ENCODE measurements at places on chromosomes 1 and 21. TPM values are rescaled to one million over a fixed set of nuclear protein-coding genes. Genes with fewer than 3 reads are reported as not detected.

DNA sequence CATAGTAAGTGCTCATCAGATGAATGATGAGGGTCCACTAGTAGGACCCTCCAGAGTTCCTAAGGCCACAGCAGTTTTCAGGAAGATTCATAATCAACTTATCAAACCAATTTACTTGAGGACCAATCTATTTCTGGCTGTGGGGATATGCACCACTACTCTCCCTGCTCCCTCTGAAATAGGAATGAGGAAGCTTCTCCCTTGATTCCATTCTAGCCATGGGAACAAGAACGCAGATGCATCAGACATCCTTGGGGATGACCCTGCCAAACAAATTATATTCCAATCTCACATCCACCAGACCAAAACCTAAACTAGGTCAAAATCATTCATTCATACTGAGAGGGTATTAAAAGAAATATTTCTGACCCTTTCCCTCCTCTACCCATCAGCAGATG is 31.5 kb downstream of the JAK1 start:
- DNase-seq, result no peak

DNA sequence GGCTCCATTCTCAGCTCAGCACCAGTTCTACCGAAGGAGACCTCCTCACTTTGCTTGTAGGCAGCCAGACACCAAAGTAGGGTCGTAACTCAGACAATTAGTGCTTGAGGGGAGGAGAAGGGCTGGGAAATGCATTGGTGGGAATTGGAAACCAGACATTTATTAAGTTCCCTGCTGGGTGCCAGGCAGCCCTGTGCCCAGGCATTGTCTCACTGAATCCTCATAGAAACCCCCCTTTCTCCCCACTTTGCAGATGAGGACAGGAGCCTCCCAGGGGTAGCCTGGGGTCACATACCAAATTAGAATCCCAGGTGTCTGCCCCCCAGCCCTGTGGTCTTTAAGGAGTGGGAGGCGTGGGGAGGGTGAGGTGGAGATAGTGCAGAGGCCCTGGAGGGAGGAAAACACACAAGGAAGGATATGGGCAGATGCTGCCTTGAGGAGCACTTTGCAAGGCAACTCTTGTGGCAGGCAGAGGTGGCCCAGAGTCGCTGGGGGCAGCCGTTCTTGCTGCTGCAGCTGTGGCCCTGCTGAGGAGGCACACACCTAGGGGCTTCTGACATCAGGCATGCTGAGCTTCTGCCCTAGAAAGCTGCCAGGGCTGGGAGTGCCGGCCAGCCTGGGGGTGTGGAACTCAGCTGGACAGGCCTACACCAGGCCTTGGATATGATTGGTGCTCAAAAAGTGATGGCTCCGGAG is 29.4 kb downstream of the CDK18 start:
- DNase-seq, result no peak

The SYNC gene
- 11.8 TPM for total RNA-seq

The PTAFR gene
- total RNA-seq, result 0.20 TPM

The SVBP gene
- total RNA-seq, result 11.3 TPM

The FCRL5 gene
- under 0.01 TPM for total RNA-seq
